ENCODE measurements at places on chromosomes 16 and 17. TPM values are rescaled to one million over a fixed set of nuclear protein-coding genes. Genes with fewer than 3 reads are reported as not detected.

GRCh38 chr16:55059146-55059545 lies 128.5 kb downstream of the IRX5 start:
- no peak for DNase-seq

- no peak for DNase-seq
Measured at GRCh38 chr17:2067048-2067561, 12.2 kb downstream of the HIC1 start.

DNA sequence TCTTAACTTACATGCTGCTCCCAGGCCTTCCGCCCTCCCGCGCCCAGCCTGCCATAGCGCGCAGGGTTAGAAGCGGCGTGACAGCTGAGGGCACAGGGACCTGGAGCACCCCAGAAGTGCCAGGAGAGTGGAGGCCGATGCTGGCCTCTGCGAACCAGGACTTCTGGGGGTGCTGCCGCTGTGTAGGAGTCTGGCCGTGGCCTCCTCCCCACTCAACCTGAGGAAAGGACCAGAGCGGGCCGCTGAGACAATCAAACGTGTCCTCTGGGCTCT lies 1.9 kb upstream of the TMEM204 start:
- DNase-seq, result no peak

The SOX15 gene
- 5.6 TPM for polyA plus RNA-seq

The XYLT1 gene
- 7.3 TPM for polyA plus RNA-seq

- no peak for DNase-seq
Measured at GRCh38 chr16:83599789-83600462, 207.9 kb upstream of the HSBP1 start.

DNA sequence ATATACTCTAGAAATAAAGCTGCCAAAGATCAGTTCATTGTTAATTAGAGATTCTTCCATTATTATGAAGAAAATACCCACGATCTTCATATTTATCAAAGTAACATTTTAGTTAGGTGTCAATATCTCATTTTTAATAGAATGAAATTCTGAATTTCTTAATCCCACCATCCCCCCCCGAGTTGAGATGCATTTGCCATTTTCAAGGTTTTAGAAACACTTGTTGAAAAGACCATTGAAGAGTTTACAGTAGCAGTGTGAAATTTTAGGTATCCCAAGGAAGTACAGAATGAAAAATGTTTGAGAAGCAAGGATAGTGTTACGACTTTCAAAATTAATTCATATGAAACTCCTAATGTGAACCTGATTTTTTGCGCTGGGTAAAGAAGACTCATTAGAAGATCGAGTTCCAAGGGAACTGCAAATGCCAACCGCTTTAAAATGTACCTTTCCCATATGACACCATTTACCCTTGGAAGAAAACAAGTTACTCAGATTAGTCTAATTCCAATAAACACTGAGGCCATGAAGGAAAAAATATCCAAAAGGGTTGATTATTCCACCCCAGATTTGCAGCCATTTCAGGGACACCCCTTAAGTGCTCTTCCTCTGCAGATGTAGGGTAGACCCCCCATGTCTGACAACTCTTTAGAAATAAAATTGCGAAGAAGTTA lies 731 bp downstream of the IKZF3 start:
- DNase-seq, result no peak

The PLCG2 gene
- 40.6 TPM for polyA plus RNA-seq

DNA sequence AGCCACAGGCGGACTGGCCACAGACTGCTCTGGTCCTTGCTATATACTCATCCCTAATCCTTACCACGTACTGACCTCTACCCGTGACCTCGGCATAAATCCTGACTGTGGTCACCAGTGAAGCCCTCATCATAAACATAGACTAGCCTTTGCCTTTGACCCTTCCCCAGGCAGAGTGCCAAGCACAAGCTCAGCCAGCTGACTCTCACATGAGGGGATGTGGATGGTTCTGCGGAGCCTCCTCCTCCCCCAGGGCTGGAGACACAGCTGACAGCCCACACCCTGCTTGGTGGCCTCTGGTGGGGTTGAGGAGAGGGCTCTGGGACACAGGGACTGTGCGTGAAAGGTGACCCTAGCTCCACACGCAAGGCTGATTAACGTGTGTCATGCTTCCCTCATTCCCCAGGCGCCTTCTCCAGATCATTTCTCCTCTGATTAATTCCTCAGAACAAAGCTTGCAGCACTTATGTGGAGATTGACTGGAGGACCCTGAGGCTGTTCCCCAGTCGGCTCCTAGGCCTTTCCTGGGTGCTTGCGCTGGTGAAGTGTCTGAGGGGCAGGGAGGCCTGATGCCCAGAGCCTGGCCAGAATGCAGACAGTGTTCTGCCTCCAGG lies 241.5 kb upstream of the NLRP1 start:
- peak; percentile 46 for DNase-seq

DNA sequence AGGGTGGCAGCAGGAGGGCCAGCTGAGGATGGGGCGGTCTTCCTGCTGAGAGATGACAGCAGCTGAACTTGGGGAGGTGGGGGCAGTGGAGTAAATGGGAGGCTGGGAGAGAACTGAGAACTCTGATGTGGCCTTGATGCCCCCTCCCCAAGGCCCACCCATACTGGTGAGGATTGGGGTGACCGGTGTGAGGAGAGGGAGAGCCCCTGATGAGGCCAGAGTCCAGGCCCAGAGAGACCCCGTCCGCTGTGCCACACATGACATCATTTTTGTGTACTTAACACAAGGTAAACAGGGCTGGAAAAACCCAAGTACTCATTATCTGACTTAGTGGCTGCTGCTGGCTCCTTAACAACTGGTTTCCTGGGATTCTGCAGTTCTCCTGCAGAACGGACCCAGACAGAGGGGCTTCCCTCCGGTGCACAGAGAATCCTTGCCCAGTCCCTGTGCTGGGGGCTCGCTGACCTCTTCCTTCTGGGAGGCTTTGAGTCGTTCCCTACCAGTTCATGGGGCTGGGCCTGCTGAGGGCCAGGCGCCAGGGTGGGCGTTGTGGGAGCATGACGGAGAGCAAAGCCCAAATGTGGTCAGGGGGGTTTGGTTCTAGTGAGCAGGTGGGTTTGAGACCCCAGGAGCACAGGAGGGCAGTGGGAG lies 207.6 kb downstream of the RAB11FIP4 start:
- no peak for DNase-seq

The RNF213 gene
- 94.1 TPM for polyA plus RNA-seq

The PDILT gene
- 0.14 TPM for polyA plus RNA-seq

GRCh38 chr16:89842471-89843408 lies 14.5 kb downstream of the SPIRE2 start:
- no peak for DNase-seq

DNA sequence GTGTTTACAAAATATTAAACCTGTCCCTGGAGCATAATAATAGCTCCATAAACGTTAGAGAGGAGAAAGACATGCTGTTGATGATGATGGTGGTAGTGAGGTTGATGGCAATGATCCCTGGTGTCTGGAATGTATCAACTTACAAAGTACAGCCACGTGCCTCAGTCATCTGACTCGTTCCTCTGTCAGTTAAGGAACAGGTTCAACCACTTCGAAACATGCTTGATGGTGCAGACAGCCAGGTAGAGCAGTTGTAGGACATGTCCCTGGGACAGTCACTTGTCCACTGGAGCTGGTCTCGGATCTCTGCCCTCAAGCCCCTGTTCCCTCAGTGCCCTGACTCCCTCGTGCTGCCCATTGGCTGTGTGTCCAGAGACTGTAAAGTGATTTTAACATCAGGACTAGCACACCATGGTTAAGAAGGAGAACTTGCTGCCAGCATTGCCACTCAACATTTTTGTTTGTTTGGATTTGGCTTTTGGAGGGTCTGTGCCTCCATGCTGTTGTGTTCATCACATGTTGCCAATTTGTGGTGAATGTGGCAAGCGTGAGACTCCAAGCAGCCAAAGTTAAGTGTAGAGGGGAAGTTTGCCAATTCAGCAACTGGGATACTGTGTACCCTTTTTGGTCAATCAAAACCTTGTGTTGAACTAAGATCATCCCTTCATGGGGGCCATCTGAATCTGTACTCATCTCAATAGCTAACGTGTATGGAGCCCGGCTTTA lies 16.3 kb upstream of the SALL1 start:
- no peak for DNase-seq

- DNase-seq, result no peak
Measured at GRCh38 chr17:44900894-44901293, 1.6 kb upstream of the EFTUD2 start.

The PNMT gene
- 2.3 TPM for polyA plus RNA-seq

- no peak for DNase-seq
Measured at GRCh38 chr16:24730914-24731313, 1.5 kb downstream of the TNRC6A start.

DNA sequence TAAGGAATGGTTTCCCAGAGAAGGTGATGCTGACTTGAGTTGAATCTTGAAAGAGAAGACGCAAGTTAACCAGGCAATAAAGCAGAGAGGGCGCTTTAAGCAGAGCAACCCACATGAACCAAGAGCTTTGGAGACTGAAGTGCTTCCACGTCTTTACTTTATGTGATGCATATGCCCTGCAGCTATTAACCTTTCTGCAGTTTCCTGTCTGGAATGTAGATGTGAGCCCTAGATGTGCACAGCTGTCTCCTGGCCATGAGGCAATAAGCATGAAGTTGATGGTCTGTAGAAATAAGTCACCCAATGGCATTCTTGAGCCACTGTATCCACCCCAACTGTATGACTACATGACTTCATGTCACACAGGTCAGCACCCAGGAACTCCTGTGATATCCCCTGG lies 5.7 kb upstream of the CHST4 start:
- DNase-seq, result no peak
